ENCODE measurements at places on chromosomes 13 and 19.

GRCh38 chr19:16118489-16119033, 6.9 kb downstream of the RAB8A start:
- peak; percentile 51 for DNase-seq

DNA sequence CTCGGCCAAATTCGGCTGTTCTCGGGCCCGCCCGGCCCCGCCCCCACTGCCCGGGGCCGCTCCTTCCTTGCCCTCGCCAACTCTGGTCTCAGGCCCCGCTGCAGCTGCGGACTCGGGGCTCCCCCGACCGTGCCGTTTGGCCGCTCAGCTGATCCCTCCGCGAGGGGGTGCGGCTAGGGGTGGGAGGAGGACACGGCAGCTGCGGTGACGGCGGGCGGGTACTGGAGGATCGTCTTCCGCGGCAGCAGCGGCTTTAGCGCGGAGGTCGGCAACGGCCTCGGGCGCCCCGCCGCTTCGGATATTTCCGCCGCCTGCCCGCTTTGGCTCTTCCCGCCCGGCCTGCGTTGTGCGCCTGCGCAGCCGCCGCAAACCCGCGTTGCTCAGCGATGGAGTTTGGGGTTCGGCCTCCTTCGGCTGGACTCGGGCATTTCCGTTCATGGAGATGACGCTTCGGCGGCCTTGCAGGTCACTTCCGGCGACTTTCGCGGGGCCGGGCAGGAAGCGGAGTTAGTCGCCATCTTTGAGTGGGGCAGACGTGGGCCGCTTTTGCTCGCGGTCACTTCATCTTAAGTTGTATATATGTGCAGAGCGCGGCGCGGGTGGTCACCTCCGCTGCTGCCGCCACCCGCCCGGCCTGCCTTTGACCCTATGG, 338 bp upstream of the UBE2M start:
- DNase-seq: peak; percentile 99

DNA sequence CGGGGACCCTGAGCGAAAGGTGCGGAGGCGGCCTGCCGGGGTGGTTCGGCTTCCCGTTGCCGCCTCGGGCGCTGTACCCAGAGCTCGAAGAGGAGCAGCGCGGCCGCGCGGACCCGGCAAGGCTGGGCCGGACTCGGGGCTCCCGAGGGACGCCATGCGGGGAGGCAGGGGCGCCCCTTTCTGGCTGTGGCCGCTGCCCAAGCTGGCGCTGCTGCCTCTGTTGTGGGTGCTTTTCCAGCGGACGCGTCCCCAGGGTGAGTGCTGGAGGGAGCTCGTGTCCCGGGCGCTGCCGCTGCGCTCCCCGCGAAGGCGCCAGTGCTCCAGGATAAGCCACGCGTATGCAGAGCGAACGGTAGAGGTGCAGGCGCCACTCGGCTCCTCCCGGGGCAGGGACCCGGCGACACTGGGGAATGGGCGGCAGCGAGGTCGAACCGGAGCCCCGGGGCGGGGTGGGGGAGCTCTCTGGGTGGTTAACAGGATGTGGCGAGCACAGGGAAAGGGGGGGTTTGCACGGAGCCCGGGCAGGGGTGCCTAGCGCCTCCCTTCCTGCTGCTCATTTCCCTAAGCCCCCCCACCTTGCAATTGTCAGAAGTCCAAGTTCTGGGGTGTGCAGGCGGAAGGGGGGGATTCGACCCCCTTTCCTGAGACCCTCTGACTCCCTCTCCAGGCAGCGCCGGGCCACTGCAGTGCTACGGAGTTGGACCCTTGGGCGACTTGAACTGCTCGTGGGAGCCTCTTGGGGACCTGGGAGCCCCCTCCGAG, at the start of gene IL27RA:
IL27RA (plus strand) TSS at position 44 of the 762 bp plus-strand sequence; CDS start at position 155, 111 bp downstream.
- DNase-seq: peak; percentile 83

DNA sequence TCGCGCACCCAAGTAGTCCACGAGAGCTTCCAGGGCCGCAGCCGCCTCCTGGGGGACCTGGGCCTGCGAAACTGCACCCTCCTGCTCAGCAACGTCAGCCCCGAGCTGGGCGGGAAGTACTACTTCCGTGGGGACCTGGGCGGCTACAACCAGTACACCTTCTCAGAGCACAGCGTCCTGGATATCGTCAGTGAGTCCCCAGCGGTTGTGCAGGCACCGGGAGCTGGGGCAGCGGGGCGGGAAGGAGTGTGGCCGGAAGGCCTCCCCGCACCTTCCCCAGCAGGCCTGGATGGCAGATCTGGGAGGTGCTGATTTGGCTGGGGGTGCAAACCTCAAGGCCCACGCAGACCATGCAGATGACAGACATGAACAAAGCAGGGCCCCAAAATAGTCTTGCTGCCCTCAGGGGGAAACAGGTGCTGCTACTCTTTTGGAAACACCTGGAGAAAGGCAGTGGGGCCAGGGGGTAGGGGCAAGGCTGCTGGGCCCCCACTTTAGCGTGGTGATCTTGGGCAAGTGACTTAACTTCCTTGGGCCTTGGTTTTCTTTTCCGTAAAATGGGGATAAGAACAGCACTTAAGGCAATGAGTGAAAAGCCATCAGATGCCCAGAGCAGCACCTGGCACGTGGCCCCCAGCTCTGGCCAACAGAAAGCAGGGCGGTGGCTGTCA, 4.0 kb downstream of the MAG start:
- peak; percentile 27 for DNase-seq

GRCh38 chr19:2113439-2114211, 16.9 kb downstream of the IZUMO4 start:
- no peak for DNase-seq

DNA sequence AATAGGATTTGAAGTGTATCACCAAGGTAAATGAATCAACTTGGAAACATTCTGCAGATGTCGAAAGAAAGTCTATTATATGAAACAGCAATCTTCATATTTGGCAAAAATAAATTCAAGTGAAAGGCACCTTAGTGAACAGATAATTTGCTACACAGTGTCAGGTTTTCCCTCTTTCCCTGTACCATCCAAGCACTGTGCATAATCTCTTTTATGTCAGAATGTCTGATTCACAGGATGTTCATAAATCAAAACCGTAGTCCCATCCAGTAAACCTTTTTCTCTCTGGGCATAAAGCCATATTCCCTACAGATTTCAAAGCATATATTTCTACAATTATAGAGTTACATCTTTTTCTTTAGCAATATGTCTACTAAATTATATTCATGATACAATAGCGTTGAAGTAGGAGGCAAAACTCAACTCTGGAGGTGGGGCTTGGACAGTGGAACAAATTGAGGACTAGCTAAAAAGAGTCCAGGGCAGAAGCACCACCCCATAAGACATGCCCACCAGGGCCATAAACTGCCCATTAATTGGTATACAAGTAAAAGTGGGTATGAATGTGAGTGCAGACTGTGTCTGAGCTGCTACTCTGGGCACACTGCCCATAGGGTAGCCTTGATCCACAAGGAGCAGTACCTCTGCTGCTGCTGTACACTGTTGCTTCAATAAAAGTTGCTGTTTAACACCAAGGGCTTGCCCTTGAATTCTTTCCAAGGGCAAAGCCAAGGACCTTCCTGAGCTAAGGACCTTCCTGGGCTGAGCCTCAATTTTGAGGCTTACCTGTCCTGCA, 72.1 kb upstream of the MYCBP2 start:
- DNase-seq: no peak

DNA sequence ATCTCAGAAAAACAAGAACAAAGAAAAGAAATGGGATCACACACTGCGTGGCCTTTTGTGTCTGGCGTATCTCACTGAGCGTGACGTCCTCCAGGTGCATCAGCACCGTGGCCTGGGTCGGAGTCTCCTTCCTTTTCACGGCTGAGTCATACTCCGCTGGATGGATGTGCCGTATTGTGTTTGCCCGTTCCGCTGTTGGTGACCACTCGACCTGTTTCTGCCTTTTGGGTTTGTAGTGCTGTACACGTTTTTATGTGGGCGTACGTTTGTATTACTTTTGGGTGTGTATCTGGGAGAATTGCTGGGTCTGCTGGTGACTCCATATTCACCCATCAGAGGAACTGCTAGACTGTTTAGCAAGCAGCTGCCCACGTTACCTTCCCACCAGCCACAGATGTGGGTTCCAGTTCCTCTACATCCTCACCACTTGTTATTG, 11.4 kb downstream of the ARID3A start:
- peak; percentile 62 for DNase-seq

- DNase-seq: no peak
Measured at GRCh38 chr19:7242601-7243258, 51.5 kb downstream of the INSR start.

GRCh38 chr19:28885965-28886364, 327.0 kb downstream of the UQCRFS1 start:
- no peak for DNase-seq

- no peak for DNase-seq
Measured at GRCh38 chr13:113083402-113084061, 22.1 kb upstream of the F7 start.
